ENCODE measurements at places on chromosomes 6 and 20.

GRCh38 chr6:12528136-12528535, 188.4 kb upstream of the PHACTR1 start:
- no peak for DNase-seq

- no peak for DNase-seq
Observed at GRCh38 chr20:17925141-17925939, 43.3 kb downstream of the SNX5 start.

DNA sequence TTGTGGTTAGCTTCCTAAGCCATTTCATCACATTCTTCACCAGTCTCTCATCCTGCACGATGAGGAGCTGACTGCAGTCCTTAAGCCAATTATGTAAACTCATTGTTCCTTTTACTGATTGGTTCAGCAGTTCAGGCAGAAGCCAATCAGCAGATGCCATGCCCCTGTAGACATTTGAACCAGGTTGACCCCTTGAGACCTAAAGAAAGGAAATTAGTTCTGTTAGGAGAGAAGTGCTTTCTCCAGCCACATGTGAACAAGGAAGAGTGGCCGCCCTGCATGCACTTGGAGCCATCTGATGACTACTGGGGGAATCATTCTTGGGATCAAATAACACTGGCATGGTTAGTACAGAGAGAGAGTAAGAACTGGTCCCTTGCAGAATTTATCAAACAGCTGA, 535.2 kb upstream of the ID4 start:
- no peak for DNase-seq

GRCh38 chr6:110828396-110828795, 13.1 kb upstream of the CDK19 start:
- no peak for DNase-seq

GRCh38 chr6:2215342-2215741, 30.1 kb downstream of the GMDS start:
- no peak for DNase-seq

DNA sequence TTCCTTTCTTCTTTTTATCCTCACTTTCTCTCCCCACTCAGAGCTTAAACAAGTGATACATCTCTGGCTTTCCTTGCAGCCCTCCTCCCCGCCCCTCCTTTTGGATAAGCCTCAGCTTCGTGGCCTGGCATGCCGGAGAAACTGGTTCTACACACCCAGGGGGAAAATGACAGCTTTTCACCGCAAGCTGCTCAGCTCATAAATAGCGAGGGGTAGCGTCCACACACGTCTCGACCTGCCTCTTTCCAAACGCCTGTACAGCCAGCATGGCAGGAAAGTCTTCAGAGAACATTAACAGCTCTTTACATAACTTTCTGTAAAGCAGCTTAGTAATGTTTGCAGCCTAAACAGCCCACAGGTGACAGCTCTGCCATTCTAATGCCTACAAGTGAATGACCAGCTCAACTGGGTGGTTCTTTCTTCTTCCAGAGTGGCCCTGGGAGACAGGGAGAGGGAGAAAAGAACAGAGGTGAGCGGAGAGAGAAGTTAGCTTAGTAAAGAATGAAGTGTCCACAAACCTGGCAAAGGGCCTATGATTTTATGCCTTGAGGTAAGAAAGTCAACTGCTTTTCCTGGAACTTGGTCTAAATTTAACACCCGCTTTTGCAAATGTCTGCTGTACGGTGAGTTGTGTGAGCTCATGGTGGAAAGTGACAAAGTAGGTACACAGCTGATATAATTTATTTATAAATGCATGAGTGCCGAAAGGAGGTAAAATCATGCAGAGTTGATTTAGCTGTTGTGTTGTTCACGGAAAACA, 251.5 kb downstream of the TFAP2A start:
- DNase-seq: no peak

DNA sequence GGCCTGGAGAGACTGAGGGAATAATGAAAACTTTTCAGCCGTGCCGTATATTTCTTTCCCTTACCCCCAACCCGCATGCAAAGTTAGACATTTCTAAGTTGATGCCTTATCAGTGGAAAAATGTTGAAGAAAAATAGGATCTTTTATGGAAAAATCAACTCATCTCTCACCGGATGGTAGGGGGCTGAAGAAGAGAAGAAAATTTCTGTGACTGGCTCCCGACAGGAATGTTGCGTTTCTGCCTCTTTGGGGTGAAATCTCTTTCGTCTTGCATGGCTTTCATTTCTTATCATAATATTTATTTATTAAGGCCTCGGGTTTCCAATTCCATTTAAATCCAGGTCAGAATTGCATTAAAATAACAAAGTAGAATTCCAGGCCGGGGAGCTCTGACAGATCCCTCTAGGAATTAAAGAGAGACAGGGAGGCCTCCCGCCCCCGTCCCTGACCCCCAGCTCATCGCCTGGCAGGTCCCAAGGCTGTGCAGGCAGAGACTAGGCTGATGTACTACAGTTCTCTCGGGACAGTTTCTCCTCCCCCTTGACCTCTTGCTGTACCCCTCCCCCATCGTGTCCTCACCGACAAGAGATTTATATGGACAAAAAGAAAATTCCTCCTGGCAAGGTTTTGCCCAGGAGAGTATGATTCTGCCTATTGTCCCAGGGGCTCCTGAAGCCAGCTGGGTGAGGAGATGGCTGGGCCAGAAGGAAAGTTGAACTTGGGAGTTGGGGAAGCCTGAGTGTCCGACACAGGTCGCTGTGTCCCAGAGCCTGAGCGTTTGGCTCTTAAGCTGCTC, 1.3 kb downstream of the SCUBE3 start:
- DNase-seq: no peak

GRCh38 chr6:79375635-79376337, 141.3 kb upstream of the HMGN3 start:
- DNase-seq: no peak

GRCh38 chr20:48716541-48716940, 111.3 kb downstream of the PREX1 start:
- no peak for DNase-seq

GRCh38 chr6:27854421-27854820, 57.8 kb downstream of the OR2B2 start:
- no peak for DNase-seq

DNA sequence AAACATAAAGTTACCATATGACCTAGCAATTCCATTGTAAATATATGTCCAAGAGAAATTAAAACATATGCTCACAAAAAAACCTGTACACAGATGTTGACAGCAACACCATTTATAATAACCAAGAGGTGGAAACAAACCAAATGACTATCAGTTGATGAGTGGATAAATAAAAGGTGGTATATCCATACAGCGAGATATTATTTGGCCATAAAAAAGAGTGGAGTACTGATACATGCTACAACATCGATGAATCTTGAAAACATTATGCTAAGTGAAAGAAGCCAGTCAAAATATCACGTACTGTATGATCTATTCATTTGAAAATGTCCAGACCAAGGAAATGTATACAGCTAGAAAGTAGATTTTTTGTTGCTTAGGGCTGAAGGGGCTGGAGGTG, 2.9 kb downstream of the CAP2 start:
- DNase-seq: no peak

- peak; percentile 98 for DNase-seq
Observed at GRCh38 chr20:62523473-62524203, 47.8 kb upstream of the GATA5 start.

GRCh38 chr6:149917679-149918078, 5.2 kb downstream of the RAET1G start:
- DNase-seq: no peak

DNA sequence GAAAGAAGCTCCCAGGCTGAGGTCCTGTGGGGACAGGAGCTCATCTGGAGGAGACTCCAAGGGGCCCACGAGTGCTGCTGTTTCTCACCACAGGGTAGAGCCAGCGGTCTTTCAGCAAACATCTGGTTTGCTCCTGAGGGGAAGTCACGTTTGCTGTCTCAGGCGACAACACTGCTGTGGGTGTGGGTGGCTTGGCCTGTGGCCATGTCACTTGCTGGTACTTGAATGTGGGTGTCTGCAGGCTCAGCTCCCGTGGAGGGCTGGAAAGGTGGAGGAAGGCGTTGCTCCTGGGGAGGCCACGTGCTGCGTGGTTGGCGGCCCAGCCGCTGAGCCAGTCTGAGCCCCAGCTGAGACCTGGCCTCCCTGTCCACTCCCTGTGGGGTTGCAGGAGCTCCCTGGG, 52.8 kb upstream of the MPC1 start:
- DNase-seq: no peak

DNA sequence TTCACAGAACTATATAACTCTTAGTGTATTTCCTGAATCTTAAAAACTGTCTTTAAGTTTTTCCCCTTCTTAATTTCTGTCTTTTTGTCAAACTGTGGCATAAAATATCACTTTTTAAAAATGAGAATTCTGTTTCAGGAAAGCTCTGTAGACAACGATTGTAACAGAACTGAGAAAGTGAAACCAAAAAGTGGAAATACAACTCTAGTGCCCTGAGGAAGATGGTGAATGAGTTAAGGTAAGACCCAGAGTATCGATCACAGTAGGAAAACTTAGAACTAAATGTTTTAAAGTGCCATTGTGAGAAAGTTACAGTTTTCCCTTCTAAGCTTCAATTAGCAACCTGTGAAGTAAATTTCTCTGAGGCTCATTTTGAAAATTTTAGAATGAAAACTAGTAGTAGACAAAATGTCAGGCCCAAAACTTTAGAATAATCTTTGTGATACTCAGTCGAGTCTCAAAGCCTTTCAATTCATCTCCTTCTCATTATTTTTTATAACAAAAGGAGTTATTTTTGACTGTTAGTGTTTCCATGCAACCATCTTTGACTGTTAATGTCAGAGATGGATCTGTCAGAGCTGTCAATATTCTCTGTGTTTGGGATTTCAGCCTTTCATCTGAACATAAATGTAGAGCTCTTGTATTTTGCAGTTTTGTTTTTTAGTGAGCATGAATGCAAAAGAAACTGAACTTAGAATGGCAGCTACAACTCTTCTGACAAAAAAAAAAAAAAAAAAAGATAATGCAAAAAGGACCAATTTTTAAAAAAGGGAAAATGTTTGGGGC, 19.0 kb upstream of the TRDN start:
- DNase-seq: no peak

GRCh38 chr20:14114065-14114704, 118.9 kb downstream of the MACROD2 start:
- DNase-seq: no peak

- no peak for DNase-seq
Observed at GRCh38 chr20:701401-702129, 26.0 kb upstream of the SCRT2 start.

DNA sequence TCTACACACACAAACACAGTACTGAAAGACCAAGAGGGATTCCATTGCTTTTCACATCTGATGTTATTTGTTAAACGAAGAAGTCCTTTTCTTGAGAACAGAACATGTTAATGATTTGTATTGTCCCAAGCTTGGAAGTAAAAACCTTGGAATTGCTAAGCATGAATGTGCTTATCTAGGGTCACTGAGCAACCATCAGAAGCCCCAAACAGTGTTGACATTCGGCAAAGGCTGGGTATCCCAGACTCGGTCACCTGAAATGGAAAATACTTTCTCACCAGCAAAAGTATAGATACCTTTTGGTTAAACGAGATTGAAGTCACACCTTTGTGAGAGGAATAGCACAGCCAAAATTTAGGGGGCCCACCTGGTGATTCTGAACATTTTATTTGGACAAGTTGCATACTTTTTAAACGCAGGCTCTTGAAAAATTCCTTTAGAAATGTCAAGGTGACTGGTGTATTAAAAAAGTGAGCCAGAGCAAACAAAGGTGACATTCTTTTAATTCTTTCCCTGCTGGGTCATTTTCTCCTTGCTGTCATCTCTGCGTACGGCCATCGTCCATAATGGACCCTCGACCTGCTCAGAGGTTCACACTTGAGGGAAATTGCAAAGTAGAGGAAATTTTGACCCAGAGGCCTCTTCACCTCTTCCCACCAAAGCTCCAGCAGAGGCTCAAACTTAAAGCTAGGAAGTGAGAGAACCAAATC, 95.8 kb upstream of the FOXA2 start:
- no peak for DNase-seq

DNA sequence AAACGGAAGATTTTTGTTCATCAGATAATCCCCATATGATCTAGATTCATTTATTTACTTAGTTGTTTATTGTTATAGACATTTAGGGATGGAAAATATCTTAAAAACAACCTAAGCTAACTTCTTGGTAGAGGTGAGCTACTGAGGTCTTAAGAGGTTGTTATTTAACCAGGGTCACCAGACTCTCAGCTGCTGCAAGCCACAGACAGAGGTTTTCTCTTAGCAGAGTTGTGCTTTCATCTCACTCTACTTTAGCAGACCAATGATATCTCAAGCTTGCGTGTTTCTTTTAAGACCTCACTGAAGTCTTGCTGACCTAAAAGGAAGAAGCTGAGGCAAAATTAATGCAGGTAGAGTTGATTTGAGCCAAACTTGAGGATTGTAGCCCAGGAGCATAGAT, 43.6 kb downstream of the NCOA7 start:
- DNase-seq: no peak

DNA sequence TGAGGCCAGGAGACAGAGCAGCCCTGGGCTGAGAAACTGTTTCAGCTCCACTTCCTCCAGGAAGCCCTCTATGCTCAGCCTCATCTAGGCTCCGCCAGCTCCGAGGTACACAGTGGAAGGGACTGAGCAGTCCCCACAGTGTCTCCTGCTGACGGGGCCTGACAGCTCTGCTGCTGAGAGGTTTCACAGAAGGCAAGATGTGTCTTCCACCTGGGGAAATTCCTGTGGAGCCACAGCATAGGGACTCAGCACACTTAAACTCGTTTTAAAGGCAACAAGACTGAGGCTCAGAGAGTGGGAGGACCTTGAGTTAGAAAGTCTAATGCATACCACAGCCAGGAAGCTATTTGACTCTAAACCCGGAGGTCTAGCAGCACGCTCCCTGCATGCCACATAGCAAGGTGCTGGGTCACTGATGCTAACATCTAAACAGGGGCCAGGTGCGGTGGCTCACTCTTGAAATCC, 6.8 kb downstream of the ADA start:
- DNase-seq: no peak

DNA sequence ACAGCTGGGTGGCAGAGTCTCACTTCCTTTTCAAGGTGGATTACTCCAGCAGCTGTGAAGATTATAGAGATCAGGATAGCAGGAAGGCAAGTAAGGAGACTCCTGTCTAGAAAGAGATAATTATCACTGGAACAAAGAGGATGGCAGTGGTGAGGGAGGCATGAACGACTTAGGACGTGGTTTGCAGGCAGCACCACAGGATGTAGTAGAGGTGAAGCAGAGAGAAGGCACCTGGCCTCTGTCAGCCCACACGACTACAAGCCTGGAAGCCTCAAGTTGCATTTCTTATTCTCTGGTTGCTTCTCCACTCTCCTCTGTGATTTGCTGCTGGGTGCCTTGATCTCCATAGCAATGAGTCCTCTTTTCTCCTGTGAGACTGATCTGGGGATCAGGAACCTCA, 62.7 kb downstream of the TSHZ2 start:
- no peak for DNase-seq

GRCh38 chr6:153425536-153425935, 294.5 kb upstream of the RGS17 start:
- DNase-seq: no peak

DNA sequence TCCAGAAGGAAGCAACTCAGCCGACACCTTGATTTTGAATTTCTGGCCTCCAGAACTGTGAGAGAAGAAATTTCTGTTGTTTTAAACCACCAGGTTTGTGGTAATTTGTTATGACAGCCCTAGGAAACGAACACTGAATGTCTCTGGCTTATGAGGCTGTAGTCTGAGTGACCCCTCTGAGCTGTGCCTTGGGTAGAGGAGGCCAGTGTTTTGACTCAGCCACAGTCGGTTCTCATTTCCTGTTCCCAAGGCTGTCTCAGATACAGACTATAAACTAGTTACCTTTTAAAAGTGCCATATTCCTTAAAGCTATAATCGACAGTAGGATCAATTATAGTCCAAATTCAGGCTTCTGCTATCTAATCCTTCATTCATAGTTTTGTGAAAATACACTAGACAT, 391.2 kb upstream of the MAP3K7 start:
- DNase-seq: no peak

GRCh38 chr6:136201732-136202131, 48.4 kb downstream of the MTFR2 start:
- DNase-seq: no peak

GRCh38 chr20:57398231-57398821, 7.1 kb downstream of the RBM38 start:
- DNase-seq: no peak

Measured in SW480 (cell line).